GM06990 (cell line): ENCODE measurements at places on chromosomes 12 and 14.

GRCh38 chr12:53065470-53065869, 13.7 kb downstream of the SPRYD3 start:
- no peak for DNase-seq

GRCh38 chr14:104477666-104478380, 101.7 kb upstream of the C14orf180 start:
- DNase-seq: no peak

DNA sequence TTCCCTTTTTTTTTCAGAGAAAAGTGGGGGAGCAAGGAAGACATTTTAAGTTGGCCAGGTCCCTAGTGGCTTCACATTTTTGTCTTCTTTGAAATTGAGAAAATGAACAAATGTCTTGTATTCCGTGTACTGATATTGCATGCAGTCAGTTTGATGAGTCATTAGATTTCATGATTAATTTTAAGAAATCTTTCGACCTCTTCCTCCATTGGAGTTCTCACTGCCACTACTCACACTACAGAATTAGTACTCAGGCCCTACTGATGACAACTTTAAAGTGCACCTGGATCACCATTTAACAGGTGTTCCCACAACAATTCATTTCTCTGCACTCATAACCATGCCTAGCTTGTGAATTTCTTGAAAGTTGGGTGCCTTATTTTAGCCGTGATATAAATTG, 50.5 kb downstream of the SAMD4A start:
- DNase-seq: no peak

DNA sequence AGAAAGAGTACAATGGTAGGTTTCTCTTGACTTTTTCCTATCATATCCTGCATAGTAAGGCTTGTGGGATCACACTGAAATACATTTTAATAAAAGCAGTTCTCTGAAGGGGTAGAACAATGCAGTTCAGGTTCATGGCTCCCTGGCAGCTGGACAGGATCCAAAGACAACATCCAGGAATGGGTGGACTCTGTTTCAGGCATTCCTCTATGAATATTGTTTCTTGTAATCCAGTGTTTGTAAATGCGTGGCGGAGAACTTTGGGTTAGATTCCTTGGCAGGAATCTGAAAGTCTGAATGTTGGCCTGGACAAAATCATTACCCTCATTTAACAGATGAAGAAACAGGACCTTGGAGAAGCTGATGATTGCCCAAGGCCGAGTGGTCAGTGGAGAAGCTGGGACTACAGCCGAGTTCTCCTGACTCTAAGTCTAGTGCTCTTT, 43.5 kb downstream of the SYNE2 start:
- DNase-seq: no peak

DNA sequence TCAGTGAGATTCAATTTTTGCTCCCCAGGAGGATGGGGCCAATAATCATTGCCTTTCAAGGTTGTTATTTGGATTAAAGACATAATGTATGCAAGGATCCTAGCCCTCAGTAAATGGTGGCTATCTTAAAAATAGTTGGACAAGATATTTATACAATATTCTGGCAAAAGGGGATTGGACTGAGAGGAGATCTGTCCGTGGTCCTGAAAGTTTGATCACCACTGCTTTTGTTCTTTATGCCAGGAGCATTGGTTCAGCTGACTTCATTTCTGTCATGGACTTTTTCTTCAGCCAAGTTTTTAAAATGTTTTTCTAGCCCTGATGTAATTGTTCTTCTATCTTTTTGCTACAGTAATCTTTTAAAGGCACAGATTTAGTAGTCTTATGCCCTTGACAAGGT, 70.2 kb upstream of the TCL1A start:
- no peak for DNase-seq

DNA sequence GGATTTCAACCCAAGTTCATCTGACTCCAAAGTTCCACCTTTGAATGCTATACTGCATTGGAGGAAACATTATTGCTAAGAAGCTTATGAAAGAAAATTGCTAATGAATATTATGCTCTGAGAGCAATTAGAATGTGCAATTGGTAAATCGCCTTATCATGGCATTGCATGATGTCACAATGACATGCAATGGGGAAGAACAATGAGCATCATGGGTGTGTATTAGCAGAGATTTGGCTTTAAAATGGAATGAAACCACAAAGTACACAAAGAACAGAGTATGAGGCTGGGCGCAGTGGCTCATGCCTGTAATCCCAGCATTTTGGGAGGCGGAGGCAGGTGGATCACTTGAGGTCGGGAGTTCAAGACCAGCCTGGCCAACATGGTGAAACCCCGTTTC, 34.7 kb downstream of the FOS start:
- no peak for DNase-seq

GRCh38 chr12:109116611-109116949, 193 bp downstream of the ACACB start:
- no peak for DNase-seq
